Right lobe of liver (tissue), 6 donors: ENCODE measurements at places on chromosomes 1 and 21. TPM values are rescaled to one million over a fixed set of nuclear protein-coding genes. Genes with fewer than 3 reads are reported as not detected.

- DNase-seq, result no peak
Measured at GRCh38 chr1:28136922-28137613, 39.4 kb downstream of the PTAFR start.

DNA sequence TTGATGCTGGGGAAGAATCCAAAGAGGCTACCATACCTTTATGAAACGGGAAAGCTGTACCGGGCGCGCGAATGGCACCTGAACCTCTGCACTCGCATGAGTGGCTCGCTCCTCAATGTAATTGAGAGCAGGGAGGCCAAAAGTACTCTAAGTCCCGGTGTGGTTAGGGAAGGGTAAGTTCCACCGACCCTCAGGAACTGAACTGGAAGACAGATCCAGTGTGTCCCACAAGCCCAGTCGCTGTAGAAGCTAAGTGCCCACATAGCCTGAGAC, 1.0 kb downstream of the GATAD2B start:
- DNase-seq, result no peak

INKA2 gene
- total RNA-seq, result 1.7 TPM

DNA sequence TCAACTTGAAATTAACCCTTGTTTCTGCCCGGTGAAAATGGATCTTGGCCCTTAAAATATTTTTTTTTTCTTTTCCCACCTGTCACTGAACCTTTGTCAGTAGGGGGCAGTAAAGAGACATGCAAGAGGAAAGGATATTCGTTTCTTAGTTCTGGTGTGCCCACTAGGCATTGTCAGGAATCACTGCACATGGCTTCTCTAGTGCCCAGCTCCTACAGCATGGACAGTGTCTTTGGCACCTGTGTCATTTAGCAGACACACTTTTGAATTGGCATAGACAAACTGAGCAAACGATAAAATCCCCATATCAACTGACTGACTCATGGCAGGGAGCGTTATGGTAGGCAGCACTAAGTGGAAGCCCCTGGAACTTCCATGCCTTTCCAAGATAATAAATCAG, 1048.1 kb downstream of the BRINP3 start:
- no peak for DNase-seq

TNFRSF9 gene
- not detected for total RNA-seq

ZZZ3 gene
- 29.8 TPM for total RNA-seq

GRCh38 chr21:41851090-41851790, 27.9 kb downstream of the PRDM15 start:
- DNase-seq, result no peak

CHRM3 gene
- 1.2 TPM for total RNA-seq

- DNase-seq, result peak; percentile 63
Measured at GRCh38 chr1:202143768-202144401, 652 bp downstream of the ARL8A start.

GRCh38 chr1:184406479-184406878, 19.6 kb downstream of the C1orf21 start:
- no peak for DNase-seq

TSPEAR gene
- total RNA-seq, result not detected

GRCh38 chr1:247362153-247362552, 30.5 kb upstream of the ZNF496 start:
- no peak for DNase-seq

KRTAP7-1 gene
- total RNA-seq, result not detected

GRCh38 chr1:21152423-21153100, 24.1 kb downstream of the EIF4G3 start:
- no peak for DNase-seq

- no peak for DNase-seq
Measured at GRCh38 chr1:99621340-99621901, 24.5 kb upstream of the PALMD start.

ADAM30 gene
- not detected for total RNA-seq

RHD gene
- total RNA-seq, result not detected

DNA sequence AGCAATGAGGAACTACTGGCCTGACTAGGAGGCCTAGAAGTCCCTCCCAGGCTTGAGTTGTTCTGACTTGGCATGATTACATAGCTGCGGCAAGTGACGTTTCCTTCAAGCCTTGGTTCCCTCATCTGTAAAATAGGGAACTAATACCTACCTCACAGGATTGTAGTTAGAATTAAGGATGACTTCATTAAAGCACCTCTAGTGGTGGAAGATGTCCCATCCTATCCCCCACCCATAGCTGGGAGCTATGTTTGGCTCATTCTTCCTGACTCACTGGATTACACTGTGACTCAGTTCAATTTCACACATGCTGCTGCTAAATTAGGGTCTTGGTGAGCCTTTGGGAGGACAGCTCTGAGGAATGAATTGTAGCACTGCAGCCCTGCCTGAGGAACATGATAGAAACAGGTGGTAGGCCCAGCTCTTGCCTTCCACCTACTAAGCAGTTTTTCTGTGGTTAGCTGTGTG, 6.0 kb upstream of the SHISA4 start:
- DNase-seq, result no peak

- no peak for DNase-seq
Measured at GRCh38 chr1:53995683-53996082, 22.3 kb downstream of the LDLRAD1 start.
